ENCODE measurements at places on chromosomes 6 and 20. TPM values are rescaled to one million over a fixed set of nuclear protein-coding genes. Genes with fewer than 3 reads are reported as not detected.
A peak's percentile ranks its signal among the peaks of the same experiment; 100 is the strongest.

DNA sequence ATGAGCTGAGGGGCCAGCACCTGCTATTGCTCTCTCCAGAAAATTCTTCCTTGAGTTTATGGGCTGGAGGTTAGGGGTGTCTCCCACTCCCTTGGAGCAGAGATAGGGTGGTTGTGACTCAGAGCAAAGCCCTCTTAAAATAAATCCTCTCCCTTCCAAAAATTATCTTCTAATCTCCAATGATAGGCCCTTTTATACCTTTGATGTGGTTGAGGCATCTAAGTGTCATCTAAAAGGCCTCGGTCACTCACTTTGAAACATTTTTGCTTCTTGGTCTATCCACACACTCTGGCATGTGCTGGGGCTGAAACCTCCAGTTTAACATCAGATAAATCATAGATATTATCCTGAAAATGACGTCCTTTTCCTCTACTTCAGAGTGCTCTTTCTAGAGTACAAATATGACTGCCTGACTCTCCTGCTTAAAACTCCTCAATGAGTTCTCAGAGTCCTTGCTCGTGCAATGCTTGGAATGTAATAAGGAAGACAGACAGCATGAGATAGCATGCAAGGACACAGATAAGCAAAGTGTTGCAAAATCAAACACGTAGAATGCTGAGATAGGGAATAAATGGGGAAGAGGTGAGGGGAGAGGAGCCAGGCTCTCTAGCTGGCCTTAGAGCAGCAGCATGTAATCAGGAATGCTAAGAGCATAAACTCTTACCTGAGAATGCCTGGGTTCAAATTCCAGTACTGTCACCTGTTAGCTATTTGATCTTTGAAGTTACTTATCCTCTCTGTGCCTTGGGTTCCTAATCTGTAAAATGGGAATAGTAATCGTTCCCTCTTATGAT is 374.1 kb upstream of the CITED2 start:
- DNase-seq, result no peak

DNA sequence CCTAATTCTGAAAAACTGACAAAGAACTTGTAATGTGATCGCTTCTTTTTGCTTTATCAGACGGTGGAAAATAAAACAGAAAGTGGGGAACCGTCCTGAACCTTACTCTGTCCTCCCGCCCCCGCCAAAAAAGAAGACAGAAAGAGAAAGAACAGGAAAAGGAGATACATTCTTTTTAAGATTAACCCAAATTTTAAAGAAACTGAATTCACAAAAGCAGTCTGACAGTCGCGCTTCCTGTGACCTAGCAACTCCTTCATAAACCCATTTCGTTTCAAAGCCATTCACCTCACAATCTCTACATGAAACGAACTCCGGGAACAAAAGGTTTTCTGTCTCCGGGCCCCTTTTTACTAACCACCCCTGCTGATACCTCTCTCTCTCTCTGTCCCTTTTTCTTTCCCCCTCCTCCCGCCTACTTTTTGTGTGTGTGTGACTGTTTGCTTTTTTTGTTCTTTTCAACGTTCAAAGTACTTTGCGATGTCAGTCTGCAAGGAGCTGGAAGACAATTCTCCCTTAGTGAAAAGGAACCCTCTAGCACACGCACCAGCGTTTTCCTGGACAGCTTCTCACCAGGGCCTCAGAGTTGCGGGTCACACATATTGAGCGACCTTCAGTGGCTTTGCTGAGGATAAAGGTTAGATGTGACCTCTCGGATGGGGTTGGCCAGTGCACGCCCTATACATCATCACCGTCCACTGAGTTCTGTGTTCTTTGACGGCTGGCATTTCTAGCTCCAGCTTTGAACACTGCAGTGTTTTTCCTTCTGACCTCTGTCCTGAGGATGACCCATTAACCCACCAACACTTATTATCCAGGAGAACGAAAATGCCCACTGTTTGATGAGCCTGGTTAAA is 530 bp upstream of the NEDD9 start:
- no peak for DNase-seq

The CRISP3 gene
- total RNA-seq, result not detected

DNA sequence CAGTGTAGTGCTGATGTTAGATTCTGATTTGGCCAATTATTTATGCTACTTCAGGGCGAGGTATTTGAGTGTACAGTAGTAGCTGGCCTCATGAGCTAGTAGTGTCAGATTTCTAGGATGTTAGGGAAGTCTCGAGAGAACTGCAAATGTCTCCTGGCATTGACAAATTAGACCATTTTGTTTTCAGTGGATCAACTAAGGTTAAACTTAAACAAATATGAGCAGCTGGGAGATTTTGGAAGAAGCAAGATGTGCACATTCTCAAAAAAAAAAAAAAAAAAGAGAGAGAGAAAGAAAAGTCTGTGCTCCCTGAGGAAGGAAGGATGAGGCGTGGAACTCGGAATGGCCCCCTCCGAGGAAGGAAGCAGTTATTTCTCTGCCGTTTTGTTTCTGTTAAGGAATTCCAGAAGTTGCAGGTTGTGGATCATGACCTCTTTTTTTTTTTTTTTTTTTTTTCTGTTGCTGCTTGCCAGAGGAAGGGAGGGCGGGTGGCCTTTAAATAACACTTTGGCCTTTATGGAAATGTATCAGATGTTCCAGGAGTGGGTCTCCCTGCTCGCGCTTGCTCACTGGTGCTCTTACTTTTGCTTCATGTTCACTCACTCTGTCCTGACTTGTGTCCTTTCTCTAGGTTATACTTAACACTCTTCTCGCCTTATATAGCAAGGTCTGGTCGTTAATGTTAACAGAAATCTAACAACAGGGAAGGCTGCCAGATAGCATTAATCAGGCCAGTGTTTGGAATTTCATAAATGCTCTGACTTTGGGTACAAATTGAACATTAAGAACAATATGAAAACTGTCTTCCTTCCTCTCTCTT is 124.4 kb downstream of the TCP11 start:
- peak; percentile 80 for DNase-seq

The KIF25 gene
- not detected for total RNA-seq

- no peak for DNase-seq
Observed at GRCh38 chr6:42279144-42279781, 61.6 kb upstream of the MRPS10 start.

The SLPI gene
- total RNA-seq, result 306 TPM

DNA sequence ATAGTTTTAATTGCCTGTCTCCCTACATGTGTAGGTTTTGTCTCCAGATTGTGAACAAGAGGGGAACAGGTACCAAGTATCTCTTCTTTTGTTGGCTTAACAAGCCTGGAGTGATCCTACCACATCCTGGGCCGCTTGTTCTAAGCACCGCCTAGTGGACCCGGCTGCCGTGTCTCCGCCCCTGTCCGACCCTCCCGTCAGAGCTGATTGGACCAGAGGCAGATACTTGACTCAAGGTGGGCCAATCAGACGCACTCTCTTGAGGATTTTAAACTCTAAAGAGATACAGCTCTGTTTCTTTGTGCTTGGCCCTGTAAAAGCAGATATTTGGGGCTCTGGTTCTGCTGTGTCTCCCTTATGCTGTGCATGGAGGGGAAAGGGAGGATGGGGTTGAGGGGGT is 68.2 kb downstream of the PRDM1 start:
- DNase-seq, result no peak

DNA sequence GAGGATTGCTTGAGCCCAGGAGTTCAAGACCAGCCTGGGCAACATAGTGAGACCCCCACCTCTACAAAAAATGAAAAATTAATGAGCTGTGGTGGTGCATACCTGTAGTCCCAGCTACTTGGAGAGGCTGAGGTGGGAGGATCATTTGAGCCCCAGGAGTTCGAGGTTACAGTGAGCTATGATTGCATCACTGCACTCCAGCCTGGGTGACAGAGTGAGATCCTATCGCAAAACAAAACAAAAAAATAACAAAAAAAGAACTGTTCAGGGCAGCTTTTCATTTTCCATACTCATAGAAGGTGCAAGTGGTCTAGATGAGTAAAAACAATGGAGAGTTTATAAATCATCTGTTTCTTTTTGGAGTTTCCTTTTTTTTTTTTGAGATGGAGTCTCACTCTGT is 21.1 kb downstream of the AKAP7 start:
- no peak for DNase-seq

DNA sequence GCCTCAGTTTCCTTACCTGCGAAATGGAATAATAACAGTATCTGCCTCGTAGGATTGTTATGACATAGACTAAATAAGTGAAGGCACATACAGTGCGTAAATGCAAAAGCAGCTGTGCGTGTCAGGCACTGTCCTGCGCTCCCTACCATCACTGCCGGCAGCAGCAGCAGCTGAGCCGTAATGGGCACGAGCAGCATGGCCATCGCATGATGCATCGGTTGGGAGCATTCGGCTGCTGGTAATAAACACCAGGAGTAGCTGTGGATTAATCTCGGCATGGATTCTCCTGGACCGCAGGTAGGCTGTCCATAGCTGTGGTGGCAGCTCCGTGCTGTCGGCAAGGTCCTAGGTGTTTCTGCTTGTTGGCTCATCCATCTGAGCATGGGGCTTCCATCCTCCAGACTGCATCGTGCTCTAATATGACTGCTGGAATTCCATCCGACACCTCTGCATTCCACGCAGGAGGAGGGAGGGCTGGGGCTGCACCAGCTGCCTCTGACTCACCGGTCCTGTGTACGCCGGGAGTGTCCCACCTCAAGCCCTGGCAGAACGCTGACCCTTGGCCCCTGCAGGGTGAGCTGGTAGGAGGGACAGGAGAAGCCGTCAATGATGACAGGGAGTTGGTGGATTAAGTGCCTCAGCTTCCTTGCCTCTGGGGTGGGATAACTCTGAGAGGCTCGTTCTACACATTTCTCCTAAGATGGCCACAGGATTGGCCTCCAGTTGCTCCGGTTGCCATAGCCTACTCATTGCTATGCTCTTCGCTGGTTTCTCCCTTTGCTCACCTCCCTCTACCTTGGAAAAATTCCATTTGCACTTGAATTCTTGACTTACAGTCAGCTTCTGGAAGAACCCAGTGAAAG is 100.9 kb upstream of the PMEPA1 start:
- DNase-seq, result no peak

DNA sequence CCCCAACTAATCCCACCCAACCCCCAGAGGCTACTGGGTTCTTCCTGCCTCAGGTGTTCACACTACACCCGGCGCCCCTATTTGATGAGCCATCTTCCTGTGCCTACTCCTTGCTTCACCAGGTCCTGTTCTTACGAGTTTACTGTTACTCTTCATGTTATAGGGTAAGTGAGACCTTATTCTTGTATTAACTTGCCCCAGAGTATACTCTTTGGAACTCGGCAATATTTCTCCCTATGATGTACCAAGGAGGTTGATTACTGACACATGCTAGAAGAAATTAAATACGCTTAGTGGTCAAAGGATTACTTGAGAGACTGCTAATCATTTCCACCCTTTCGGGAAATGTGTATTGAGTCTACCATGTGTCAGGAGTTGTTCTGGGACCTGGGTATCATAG is 8.9 kb downstream of the RING1 start:
- DNase-seq, result no peak

DNA sequence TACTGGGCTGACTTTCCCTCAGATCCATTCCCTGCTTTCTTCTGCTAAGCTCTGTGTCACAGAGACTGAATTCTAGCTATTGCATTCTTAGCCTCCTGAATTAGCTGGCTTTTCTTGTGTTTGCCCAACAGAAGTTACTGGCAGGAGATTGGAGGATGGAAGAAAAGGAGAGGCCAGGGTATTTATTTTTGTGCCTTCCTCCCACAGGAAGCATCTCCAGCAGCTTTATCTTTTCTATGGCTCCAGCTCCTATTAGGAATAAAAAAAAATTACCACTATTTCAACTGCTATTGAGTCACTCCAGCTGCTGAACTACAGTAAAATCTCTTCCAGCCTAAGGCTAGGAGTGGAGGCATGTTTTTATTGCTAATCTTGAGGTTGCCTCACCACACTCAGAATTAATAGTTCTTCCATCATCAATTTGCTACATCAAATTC is 492.4 kb downstream of the RFPL4B start:
- DNase-seq, result no peak

The LGSN gene
- not detected for total RNA-seq
